ENCODE measurements at places on chromosomes 1 and 21.

DNA sequence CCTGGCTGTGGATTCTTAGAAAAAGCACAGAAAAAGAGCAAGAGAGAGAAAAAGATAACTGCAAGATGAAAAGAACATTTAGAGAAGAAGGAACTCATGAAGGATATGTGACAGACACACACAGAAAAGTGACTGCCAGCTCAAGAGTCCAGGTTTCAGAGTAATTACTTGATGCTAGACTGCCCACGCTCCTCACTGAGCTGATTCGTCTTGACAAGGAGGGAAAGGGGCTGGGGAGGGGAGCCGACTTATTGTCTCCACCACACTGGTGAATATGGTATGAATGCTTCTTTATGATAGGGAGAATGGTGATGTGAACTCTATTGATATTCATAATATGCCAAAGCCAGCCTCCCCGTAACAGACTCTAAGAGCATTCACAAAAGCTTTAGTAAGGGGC is 140.4 kb downstream of the BRINP2 start:
- no peak for DNase-seq

- no peak for DNase-seq
Measured at GRCh38 chr1:13664451-13664850, 35.5 kb upstream of the PRDM2 start.

- DNase-seq, result peak; percentile 18
Measured at GRCh38 chr1:63693944-63694571, 79.8 kb upstream of the ROR1 start.

- DNase-seq, result peak; percentile 78
Measured at GRCh38 chr1:156383023-156383422, 14.0 kb downstream of the RHBG start.

GRCh38 chr1:154206196-154206595 is at the start of gene CFAP141:
CFAP141 (minus strand) TSS chr1:154206333; CDS start chr1:154206307, 26 bp downstream.
- peak; percentile 20 for DNase-seq

- DNase-seq, result peak; percentile 27
Measured at GRCh38 chr21:40516335-40516734, 330.6 kb downstream of the DSCAM start.

GRCh38 chr1:116764466-116764898 is 10.3 kb downstream of the CD2 start:
- DNase-seq, result no peak

DNA sequence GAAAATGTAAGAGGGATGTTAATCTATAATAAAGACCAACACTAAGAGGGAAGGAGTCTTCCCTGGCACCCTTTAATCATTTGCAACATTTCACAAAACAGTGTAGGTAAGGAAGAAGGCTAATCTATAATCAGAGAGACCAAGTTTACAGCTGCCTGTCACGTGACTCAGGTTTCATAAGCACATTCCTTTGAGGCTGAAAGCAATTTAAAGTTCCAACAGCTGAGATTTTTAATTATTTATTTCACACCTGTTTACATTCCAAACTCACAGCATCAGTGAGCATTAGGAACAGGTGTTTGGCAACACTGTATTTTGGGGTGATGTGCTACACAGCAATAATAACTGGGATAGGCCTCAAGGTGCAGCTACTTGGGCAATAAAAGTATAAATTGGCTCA is 75.7 kb upstream of the PGBD5 start:
- peak; percentile 23 for DNase-seq

DNA sequence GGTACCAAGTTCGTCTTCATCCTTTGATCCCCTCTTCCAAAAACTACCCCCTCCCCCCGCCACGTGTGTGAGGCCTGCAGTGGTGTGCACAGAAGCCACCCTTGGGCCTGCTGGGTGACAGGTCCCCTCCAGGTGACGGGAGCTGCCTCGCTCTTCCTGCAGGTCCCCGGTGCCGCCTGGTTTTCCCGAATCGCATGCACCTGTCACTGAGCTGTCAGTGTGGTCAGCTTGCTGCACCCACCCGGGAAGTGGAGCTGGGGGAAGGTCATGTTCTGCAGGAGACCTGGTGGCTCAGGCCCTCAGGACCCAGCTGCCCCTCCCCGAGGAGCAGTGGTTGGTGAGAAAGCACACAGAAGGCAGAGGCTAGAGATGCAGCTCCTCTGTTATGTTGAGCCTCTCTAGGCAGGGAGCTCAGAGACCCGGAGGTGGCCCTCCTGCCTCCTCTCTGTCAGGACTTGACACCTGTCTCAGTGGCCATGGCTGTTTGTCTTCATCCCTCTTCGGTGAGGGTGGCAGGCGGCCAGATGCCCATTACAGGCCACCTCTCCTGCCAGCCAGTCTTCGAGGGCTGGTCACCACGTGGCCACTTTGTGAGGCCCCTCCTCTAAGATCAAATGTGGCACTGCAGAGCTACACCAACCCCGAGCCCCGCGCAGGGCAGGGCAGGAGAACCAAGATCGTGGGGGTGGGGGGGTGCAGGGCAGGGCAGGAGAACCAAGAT is 60.9 kb downstream of the SKI start:
- DNase-seq, result no peak

- DNase-seq, result no peak
Measured at GRCh38 chr1:229385853-229386456, 43.1 kb upstream of the CCSAP start.

DNA sequence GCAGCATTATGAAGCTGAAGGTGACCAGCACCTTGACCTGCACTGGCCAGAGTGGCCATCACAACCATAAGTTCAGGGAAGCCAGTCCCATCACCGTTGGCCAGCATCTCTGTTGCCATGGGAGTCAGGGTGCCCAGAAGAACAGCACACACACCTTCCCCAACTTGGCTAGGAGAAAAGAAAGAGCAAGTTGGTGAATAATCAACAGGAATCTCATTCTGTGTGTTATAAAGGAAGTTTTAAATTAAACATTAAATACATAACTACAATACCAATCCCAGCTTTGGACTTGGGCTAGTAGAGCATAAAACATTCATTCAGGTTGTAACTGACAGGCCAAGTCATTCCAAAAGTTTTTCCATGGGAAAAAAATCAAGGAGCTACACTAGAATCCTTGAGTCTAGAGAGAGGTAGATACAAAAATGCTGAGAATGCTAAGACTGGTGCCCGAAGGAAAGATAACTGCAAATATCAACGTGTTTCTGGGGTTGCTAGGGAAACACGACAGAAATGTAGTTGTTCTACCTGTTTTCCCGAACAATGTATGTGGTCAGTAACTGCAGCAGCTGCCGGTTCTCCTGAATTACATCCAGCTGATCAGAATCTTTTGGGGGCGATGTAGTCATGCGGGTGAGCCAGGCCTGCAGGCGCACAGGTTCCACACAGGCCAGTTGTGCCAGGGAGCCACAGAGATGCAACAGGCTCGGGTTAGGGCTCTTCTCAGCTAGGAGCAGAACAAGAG is 45.6 kb downstream of the UBR4 start:
- DNase-seq, result no peak

GRCh38 chr1:116570358-116571214 is at the start of gene CD58:
CD58 (minus strand) TSS chr1:116571026; CDS start chr1:116570972, 54 bp downstream.
- DNase-seq, result peak; percentile 93

- DNase-seq, result no peak
Measured at GRCh38 chr1:71548398-71548890, 467.6 kb upstream of the ZRANB2 start.

DNA sequence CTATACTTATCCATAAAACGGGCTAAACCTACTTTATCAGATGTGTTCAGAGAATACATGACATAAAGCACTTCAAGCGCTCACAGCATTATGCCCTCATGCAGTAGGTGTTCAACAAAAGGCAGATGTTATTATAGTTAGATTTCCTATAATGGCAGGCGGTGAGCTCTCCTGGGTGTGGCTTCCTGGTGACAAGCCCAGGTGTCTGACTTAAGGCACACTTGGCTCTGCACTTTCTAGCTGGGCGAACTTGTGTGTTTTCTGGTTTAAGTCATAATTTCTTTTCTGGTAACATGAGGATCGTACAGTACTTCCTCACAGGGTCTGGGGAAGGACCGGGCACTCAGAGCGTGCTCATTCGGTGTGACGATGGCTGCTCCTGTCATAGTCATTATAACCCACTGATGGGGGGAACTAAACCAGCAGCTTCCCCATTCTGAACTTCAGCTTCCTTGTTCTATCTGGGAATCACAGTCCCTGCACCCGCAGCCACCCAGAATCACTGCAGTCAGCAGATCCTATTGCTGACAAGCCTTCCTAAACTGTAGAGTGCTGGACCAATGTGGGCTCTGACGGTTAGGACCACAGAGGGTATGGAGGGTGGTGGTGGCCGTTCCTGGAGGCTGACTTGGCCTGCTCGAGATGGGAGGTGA is 52.8 kb downstream of the IGSF21 start:
- no peak for DNase-seq

- peak; percentile 56 for DNase-seq
Measured at GRCh38 chr1:61138921-61139774, 56.8 kb downstream of the NFIA start.

DNA sequence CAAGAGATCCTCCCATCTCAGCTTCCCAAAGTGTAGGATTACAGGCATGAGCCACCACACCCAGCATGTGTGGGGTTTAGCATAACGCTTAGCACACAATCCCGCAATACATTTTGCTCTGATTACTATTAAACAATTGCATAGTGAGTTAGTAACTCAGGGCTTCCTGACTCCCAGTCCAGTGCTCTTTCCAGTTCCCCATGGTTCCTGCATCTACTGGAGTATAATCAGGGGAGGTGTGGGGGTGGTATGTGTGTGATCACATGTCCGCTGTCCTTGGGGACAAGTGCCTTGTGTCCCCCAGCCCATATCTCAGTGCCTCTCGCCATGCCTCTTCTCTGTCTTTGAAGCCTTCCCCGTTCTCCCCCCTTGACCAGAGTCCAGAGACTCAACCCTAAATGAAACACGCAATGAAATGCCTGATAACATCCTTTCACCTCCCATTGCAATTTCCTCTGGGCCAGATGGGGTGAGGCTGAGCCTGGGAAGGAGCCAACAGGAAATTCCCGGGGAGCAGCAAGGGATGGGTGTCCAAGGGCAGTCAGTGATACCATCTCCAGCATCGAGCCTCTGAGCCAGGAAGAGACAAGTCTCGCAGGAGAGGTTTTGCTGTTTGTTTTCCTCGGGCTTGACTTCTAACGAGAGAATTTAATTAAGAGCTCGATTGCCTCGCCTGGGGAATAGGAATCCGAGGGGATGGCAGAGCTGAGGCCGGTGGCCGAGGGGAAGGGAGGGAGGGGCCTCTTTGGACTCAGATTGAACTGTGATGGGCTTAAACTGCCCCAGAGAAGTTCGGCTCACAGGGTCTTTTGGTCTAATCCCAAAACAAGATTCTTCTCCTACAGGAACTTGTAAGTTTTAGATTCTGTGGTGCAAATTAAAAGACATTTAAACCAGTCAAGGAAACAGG is 7.7 kb upstream of the HTR1D start:
- no peak for DNase-seq

DNA sequence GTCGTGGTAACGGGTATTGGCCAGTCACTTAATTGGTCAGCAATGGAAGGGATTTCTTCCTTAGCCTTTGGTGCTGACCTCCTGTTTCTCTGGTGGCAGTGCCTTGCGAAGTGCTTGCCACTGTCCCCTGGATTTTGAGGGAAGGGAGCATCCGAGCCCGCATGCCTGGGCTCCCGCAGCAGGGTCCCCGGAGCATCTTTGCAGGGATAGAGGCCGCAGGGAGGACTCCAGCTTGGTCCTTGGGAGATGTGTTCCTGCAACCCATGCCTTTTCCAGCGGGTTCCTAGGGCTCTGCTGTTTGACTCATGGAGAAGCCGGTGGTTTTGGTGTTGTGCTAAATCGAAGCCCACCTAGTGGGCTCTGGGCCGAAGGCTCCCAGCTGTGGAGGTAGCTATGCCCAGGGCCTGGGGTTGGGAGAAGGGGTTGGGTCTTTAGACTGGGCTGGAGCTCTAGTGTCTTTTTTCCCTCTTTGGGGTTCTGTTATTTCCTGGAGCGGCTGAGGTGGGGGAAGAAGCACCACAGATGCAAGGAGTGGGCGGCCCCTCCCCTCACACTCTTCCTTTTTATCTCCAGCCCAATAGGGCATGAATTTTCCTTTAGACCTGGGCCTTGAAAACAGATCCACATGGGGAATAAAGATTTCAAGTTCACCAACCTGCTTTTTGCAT is 39.0 kb downstream of the PIK3CD start:
- DNase-seq, result no peak

GRCh38 chr1:233940908-233941307 is 36.4 kb downstream of the SLC35F3 start:
- no peak for DNase-seq

GRCh38 chr1:224782281-224783000 is 147.0 kb upstream of the DNAH14 start:
- peak; percentile 19 for DNase-seq

DNA sequence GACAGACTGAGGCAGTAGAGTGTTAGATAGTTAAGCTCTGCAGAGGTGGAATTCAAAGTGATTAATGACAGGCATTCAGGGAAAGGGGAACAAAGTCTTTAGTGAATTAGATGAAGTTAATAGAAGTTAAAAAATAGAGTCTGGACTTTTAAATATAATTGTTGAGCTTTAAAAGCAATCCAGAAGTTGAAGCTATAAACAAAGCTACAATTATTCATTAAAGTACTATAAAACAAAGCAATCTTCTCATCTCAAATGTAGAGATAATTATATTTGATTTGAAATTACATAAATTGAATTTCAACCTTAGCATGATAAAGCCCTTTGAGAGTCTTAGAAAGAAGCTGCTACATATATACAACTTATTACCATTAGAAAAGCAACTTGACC is 710.6 kb downstream of the MRPL39 start:
- DNase-seq, result no peak

- peak; percentile 11 for DNase-seq
Measured at GRCh38 chr1:117925981-117926380, 3.4 kb downstream of the GDAP2 start.

GRCh38 chr1:26780344-26780957 is 7.3 kb upstream of the PIGV start:
- DNase-seq, result no peak

GRCh38 chr21:31991356-31992331 is 118.8 kb downstream of the HUNK start:
- no peak for DNase-seq

DNA sequence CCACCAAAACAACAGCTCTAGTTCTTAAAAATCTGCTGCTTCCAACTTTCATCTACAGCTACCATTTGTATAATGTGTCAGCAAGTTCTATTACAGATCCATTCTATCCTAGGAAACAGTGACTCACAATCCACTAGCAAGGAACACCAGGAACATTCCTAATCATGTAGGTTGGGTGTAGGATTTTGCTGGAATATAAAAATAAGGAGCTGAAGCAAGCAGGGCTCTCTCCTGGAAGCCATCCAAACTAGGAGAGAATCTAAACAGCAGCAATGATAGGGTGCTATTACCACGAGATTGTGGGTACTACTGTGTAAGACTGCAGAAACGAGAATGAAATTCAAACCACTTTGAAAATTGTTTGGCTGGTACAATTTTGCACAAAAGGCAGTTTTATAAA is 135.0 kb downstream of the PTPN14 start:
- DNase-seq, result no peak

Measured in OCI-M1 (cell line).